ENCODE measurements at places on chromosomes 6 and 20. TPM values are rescaled to one million over a fixed set of nuclear protein-coding genes. Genes with fewer than 3 reads are reported as not detected.
A peak's percentile ranks its signal among the peaks of the same experiment; 100 is the strongest.

Gene RAET1G
- not detected for total RNA-seq

Gene UNC5CL
- total RNA-seq: 10.9 TPM

Gene TRIM31
- total RNA-seq: 0.19 TPM

Gene EYS
- total RNA-seq: 0.03 TPM

Gene TPX2
- 0.40 TPM for total RNA-seq

Gene GMNN
- 55.0 TPM for total RNA-seq

Gene COL20A1
- total RNA-seq: not detected

Gene MYL9
- 62.2 TPM for total RNA-seq

Gene DBNDD2
- 18.9 TPM for total RNA-seq

Gene IL17A
- total RNA-seq: not detected

Gene HFE
- 10.2 TPM for total RNA-seq

Gene NOP56
- total RNA-seq: 36.2 TPM

Gene PTK6
- total RNA-seq: 1.5 TPM

DNA sequence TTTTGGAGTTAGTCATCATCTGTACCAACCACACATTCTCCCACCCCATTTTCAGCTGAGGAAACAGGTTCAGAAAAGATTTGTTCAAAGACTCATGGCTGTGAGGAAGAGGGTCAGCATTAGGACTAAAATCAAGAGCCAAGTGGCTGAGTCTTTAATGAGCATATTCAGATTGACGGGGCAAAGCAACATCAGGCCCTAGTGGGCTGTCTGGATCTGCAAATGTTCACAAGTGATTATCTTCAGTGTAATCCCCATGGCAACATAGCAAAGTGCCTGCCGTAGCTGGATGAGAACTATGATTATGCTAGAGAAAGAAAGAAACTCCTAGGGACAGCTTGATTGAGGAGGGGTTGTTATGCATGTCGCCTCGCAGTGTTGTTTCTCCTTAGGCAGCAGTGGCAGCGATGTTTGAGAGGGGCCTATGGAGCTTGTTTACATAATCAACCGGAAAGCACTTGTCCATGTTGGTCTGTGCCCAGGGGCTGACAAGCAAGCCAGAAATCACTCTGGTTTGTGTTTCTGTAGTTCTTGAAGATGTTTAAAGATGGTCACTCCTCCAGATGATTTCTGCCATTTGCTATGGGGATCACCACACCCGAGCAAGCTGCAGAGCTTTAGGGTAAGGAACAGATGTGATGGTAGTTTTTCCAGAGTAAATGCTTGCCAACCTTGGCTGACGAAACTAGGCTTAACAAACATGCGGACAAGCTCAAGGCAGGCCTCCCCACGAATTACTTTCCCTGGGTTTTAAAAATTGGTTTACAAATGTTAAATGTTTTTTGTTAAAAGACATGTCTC lies 124.3 kb upstream of the MLIP start:
- no peak for DNase-seq

GRCh38 chr6:33591424-33592032 lies 11.5 kb upstream of the BAK1 start:
- DNase-seq: no peak

DNA sequence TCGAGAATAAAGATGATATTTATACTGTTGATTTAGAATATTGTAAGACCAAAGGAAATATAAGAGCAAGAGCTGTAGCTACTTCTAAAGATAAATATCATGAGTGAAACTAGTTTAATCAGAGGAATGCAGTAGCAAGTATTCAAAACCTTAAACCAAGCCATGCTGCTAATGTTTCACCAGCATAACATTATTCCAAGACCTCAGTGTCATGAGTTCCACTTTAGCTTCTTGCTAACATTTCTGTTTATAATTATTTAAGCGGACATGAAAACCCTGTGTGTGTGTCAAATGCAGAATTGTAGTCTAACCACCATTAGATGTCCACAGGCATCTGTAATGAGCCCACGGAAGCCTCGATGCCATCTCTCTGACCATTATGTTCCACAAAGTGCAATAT lies 752.6 kb upstream of the MARCKS start:
- DNase-seq: no peak

DNA sequence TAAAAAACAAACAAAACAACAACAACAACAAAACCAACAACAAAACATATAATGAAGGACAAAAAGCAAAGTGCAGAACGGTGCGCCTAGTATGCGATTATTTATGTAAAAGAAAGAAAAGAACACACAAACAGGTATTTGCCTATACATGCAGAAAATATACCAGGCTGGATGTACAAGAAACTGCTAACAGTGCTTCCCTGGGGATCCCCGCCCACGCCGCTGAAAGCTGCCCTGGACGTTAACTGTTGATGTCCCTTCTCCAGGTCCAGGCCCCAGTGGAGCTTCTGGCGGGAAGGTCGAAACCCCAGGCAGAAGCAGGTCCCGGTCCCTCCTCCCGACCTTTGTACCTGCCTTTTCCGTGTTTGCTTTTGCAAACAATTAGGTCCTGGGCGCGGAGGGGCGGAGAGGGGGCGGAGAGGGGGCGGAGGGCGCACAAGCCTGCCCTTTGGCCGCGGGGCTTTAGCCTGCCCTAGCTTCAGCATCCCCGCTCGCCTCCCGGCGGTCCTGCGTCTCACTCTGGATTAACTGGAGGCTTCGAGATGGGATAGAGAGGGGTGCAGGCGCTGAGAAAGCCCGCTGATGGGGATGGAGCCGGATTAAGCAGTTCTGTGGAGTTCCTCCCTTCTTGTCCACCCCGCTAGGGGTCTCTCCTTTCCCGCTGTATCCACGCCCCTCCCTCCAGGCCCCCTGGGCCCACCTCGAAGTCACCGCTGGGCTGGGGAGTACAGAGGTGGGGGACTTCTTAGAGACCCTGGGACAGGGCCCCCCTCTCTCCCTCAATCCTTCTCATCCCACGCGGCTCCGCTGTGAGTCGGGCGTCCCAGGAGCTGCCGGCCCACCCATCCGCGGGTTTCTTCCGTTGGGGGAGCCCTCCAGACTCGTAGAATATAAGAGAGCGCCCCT lies 8.2 kb upstream of the AHCY start:
- peak; percentile 68 for DNase-seq

- no peak for DNase-seq
These were observed 128.7 kb downstream of the TMEM242 start for GRCh38 chr6:157194643-157195042.

DNA sequence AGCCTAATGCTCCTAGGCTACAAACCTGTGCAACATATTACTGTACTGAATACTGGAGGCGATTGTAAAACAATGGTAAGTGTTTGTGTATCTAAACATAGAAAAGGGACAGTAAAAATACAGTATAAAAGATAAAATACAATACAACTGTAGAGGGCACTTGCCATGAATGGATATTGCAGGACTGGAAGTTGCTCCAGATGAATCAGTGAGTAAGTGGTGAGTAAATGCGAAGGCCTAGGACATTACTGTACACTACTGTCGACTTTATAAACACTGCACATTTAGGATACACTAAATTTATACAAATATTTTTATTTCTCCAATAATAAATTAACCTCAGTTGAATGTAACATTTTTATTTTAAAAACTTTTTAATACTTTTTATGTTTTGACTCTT lies 485.0 kb downstream of the MMUT start:
- DNase-seq: no peak

GRCh38 chr20:30167540-30167939 lies 1089.9 kb upstream of the DEFB115 start:
- peak; percentile 44 for DNase-seq

DNA sequence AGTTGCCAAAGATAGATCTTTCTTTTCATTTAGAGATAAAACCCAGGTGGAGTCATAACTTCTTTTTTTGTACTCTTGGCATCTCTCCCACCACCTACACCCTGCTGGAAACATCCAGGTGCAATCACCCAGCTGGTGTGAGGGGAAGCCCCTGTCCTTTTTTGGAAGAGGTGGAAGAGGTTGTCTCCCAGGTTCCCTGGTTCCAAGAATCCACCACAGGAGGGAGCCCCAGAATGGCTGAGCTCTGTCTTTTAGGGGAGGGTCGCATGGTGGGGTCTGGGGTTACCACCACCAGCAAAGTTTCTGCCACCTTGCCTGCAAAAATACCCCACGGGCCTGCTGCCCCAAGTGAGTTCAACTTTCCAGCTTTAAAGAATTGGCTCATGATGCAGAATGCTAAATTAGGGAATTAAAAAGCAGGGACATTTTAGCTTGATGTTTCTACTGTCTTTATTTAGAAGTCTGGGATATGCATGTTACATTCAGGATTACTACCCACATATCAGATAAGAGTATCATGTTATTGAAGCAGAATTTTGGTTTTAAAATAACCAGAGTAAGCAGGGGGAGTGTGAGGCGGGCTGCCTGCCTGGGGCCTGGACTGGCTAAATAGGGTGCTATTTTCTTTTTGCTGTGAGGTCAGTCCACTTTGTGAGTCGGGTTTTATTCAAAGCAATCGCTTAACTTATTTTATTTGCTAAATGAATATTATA lies 11.0 kb downstream of the SMOC2 start:
- DNase-seq: no peak

DNA sequence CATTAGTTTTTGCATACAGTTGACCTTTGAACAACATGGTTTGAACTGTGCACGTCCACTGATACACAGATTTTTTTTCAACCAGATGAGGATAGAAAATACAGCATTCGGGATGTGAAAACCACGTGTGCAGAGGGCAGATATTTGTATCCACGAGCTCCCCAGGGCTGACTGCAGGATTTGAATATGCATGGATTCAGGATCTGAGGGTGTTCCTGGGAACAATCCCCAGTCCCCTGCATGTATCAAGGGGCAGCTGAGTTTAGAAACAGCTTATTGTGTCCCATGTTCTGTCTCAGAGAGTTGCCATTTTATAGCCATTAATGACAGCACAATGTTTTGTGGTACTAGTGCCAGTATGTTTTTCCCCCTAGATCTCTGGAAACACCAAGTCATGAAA lies 53.6 kb downstream of the CD164 start:
- no peak for DNase-seq

GRCh38 chr6:170290296-170291128 lies at the start of gene DLL1:
DLL1 (minus strand) TSS chr6:170291078; CDS start chr6:170290139, 939 bp downstream.
- DNase-seq: peak; percentile 69

DNA sequence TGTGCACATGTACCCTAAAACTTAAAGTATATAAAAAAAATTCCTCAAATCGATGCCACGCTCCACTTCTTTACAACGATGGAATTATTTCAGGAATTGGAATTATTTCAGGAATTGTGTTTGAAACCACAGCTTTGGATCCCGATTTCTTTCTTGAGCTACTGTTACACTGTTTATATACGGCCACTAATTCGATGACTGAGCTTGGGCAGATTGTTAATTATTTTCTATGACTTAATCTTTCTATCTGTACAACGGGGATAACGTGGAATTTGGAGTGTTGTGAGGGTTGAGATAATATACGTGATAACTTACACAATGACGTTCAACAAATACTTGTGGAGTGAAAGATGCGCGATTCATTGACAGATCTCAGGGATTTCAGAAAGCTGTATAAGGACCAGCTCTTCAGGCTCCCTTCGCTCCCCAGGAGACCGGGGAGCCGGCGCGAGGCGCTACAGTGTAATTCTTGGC lies 171.3 kb downstream of the SLC16A10 start:
- no peak for DNase-seq

DNA sequence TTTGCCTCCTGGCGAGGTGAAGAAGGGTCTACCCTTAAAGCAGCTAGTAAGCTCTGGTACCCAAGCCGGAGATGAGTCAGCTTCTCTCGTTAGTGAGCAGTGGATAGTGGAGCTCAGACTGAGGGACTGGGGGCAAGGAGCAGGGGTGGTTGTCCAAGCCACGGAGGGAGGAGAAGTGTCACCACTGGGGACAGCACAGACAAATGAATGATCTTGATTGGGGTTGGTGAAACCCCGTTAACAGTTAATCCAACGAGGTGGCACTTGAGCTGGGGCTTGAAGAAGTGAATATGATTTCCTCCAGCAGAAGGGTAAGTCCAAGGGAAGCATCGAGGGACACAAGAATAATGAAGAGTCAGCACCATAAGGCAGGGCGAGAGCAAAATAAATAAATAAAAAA lies 43.0 kb downstream of the JARID2 start:
- DNase-seq: no peak

GRCh38 chr6:148491638-148492251 lies 149.1 kb downstream of the SASH1 start:
- DNase-seq: no peak

DNA sequence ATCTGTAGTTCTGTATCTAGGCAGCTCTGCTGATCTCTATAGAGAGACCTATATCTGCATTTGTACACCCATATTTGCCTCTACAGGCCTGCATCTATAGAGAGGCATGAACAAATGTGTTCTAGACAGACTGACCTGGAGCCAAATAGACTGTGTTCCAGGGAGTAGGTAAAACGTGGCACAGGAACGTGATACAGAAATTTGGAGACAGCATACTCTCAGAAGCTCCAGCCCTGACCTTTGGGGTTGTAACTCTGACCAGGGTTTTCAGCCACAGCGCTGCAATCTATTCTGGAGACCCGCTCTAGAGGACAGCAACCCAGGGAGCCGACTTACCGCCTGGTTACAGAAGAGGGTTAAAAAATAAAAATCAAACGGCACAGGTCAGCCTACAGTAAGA lies 983 bp downstream of the RBBP9 start:
- no peak for DNase-seq

DNA sequence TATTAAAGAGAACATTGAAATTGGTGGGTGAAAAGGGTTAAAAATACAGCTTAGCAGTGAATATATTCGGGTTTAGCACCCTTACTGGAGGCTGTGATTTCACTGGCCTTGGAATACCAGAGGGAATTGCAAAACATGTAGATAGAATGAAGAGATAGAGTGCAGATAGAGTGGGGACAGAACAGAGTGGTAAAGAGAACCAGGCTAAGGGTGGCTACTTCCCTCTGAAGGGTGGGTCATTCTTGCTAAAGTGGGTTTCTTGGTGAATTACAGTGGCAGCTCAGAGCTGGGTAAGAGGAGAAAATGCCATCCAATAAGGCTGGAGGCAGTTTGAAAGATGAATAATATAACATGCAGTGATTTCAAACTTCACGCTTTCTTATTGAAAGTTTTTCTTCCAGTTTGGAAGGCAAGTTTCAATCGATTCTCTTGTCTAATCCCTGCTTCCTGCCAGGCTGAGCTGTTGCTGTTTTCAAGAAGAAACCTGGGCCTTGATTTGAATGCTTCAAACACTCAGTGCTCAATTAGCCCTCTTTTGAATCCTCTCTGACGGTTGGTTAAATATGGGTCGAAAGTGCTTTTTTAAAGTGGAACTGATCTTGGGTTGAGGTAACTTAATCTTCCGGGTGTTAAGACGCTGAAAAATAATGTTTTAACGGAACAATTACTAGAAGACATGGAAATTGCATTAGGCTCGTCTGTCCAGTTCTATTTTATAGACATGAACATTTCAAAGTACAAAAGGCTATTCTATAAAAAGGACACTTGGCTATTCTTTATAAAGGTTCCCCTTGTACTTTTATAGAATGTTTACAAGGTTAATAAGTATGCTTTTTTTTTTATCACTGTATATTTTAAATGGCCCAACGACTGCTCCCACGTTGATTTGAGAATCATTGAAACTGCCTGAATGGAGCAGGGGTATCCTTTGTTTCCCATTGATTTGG lies 203.3 kb downstream of the BCAS1 start:
- DNase-seq: peak; percentile 12

GRCh38 chr6:148429423-148429822 lies 86.8 kb downstream of the SASH1 start:
- no peak for DNase-seq

Measured in pancreas (tissue), 10 donors.